T-helper 2 cell (primary cell): ENCODE measurements at places on chromosomes 16 and 17.

DNA sequence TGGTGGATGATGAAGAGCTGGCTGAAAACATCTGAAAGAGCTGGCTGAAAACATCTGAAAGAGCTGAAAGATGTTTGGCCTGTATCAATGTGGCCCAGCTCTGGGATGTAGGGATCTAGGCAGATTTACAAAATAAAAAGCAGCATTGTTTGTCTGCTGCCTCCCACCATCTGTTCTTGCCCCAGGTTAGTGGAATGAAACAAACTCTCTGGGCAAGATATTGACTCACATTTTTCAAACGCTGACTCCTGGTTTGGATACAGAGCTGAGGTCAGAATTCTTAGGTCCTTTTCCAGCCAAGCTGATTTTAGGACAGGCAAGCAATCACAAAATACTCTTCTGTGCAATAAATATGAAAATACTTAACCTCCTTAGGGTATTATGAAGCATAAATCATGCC lies 139.0 kb downstream of the STX8 start:
- DNase-seq, result no peak

GRCh38 chr16:24116046-24116776 lies 139.9 kb upstream of the CACNG3 start:
- DNase-seq, result no peak

- no peak for DNase-seq
These were observed 5.9 kb downstream of the ADAD2 start for GRCh38 chr16:84196727-84197394.

DNA sequence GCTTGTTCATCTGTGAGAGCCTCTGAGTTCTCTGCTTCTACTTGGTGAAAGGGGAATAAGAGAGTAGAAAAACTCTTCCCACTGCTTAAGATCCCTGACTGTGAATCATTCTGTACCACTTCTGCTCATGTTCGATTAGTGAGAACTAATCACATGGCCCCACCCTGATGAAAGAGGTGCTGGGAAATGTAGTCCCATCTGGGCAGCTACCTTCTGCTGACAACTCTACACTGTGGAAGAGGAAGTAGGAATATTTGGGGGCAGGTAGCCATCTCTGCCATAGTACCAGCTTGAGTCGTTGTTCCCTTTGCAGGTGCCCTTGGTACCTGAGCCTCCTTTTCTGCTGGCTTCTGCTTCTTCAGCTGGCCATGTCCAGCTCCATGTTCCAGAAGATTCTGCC lies 29.9 kb downstream of the NKD1 start:
- DNase-seq, result no peak

GRCh38 chr16:52265446-52265861 lies 281.5 kb downstream of the TOX3 start:
- no peak for DNase-seq

DNA sequence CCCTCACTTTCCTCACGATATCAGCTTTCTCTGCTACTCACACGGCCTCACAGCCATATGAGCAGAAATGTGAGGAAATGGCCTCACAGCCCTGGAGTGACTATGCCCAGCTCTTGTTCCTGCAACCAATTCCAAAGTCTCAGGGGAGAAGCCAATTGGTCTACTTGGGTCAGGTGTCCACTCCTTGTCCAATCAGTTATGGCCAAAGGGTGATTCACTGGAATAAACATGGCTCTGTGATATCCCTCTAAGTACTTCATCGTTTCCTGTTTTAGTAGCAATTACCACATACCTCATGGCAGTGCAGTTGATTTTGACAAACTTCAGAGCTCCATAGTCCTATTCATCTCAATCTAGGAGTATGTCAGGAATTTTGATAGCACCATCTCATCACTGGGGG lies 195.4 kb downstream of the KATNIP start:
- no peak for DNase-seq

DNA sequence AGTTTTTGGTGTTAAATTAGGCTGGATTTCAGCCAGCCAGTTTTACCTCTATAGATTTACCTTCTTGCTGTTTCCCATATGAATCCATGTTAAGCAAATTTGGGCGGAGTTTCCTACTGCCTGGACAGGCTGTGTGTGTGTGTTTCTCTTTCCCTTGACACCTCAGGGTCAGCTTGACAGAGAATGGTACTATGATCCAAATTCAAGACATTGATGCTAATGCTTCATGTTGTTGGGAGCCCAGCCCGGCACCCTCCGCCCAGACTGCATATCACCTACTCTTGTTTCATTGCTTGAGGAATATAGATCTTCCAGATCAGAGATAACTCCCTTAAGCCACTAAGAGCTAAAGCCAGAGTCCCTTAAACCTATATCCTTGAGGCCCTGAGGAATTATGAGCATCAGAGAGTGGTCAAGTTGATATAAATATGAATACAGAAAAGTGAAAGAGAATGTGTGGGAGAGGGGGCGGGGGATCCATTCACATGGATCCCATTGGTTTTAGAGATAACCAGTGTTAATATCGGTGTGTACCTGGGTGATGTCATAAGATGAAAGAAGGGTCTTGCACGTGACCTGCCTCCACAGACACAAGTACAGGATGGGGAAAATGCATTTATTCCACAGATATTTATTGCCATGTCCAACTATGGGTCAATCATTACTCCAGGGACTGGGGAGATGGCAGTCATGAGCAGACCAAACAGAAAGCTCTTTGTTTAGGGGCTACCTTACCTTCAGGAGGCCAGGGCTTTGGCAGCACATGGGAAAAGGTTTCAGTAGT lies 69.7 kb downstream of the WIPI1 start:
- DNase-seq, result no peak

DNA sequence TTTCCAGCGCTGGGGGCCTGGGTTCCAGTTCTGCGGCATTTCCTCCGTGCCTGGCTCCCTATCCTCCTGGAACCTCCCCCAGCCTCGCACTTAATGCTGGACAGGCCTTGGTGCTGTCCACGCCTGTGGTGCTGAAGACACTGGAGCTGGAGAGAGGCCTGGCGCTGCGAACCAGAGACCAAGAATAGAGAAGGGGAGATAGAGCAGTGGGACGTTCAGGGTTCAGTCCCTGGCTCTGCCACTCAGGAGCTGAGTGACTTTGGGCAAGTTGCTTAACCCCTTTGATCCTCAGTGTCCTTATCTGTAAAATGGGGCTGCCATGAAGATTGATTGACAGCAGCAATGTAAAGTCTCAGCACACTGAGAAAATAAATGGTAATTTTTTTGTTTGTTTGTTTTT lies 11.9 kb downstream of the SBK1 start:
- DNase-seq, result no peak

DNA sequence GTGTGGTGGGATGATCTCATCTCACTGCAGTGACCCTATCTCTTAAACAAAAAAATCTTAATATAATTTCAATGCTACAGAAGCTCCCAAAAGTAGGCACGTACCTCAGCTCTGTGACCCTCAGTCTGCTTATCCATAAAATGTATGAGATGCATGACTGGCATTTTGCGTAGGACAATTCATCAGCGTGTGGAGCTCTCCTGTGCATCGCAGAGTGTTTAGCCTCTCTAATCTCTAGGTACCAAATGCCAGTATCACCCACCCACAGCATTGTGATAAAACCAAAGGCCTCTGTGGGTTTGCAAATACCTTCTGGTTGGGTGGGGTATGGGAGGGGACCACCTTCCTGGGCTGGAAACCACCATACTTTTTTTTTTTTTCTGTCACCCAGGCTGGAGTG lies 19.0 kb upstream of the TUBG2 start:
- no peak for DNase-seq
